SK-MEL-5 (cell line): ENCODE measurements at places on chromosomes 4 and X. TPM values are rescaled to one million over a fixed set of nuclear protein-coding genes. Genes with fewer than 3 reads are reported as not detected.

The NPY1R gene
- not detected in 2 replicates for total RNA-seq

GRCh38 chr4:52852711-52853110, 9.4 kb upstream of the RASL11B start:
- DNase-seq: no peak

GRCh38 chr4:126748736-126749135, 884.0 kb upstream of the INTU start:
- no peak for DNase-seq

DNA sequence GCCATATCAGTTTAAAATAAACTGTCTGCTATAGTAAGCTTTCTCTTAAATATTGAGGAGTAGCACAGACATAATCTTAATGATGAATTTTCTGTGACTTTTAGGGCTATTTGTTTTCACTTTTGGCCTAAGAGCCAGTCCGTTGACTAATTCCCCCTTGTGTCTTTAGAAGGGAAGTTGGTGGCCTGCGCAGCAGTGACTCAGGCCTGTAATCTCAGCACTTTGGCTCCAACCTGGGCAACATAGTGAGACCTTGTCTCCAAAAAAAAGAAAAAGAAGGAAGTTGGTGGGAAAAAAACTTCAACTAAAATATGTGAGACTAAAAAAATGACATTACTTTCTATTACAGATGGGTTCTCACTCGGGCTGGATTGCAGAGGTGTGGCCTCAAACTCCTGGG, 3.4 kb downstream of the NCAPG start:
- DNase-seq: no peak

The MAPK10 gene
- total RNA-seq: 0.58 and 0.83 TPM in 2 replicates

DNA sequence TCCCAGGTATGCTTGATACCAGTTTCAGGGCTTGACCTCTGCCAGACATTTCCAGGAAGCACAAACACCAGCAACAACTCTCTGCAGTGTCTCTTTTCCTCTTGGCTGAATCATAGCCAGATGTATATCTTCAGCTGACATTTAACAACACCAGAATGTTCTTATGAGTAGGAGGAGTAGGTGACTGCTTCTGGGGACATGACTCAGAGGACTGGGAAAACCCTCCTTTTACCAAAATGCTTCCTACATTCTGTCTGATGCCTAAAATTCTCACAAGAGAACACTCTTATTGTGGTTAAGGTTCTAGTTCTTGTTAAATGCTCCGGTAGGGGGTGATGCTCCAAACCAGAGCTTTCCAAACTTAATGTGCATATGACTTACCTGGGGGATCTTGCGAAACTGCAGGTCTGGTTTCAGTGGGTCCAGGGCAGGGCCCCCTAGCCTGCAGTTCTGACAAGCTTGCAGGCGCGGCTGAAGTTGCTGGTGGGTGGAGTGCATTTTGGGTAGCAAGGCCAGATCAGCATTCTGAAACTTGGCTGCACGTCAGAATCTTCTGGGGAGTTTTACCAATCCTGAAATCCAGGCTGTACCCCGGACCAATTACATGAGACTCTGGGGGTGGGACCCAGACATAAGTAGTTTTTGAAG, 329.3 kb upstream of the RPS6KA3 start:
- no peak for DNase-seq

- DNase-seq: no peak
Observed at GRCh38 chr4:69239557-69240168, 25.1 kb upstream of the UGT2B11 start.

DNA sequence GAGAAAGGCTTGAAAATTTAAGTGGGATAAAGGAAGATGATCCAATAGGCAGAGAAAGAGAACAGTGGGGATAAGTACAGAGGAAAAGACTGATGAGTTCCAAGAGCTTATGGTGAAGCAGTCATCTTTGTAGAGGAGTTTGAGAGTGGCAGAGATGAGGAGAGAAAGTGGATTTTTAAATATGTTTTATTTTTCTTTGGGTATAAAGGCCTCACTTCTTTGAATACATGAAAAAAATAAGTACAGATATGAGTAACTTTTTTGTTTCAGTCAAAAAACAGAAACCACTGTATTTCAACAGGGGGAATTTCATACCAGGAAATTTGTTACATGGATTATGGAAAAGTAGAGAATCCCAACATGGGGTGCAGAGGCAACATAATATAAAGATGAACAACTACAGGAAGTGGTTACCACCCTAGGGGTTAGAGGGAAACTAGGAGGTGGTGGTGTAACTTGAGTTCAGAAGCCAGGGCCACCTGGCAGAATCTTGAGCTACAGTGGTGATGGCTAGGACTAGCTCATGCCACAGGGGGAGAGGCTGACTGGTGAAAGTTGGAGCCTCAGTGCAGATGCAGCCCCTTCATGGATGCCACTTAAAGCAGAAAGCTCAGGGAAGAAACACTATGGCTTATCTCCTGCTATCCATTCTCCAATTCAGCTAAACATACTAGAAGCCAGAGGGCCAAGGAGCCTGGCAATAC, 3.4 kb upstream of the CYBB start:
- DNase-seq: no peak

The MAGEA6 gene
- 187 and 193 TPM in 2 replicates for total RNA-seq

- no peak for DNase-seq
Observed at GRCh38 chr4:188492886-188493285, 353.6 kb downstream of the TRIML1 start.

The GLUD2 gene
- 16.8 and 19.9 TPM in 2 replicates for total RNA-seq

DNA sequence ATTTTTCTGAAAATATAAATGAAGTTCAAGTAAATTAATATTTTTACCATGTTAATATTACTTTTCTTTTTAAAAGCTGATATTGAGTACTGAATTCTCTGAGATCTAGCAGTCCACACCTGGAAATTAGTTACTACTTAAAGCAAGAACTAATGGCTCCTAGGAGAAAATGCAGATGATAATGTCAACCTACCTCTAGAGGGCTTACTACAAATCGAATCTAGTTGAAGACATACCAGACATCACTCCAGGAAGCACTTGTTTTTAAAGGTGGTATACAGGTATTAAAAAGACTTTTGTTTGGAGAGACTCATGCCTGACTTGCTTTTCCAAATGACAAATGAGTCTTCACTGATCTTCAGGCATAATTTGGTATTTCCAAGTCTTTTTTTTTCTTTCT, 516.4 kb upstream of the BOD1L1 start:
- peak; percentile 31 for DNase-seq

GRCh38 chr4:79588679-79589078, 180.7 kb upstream of the GK2 start:
- no peak for DNase-seq

DNA sequence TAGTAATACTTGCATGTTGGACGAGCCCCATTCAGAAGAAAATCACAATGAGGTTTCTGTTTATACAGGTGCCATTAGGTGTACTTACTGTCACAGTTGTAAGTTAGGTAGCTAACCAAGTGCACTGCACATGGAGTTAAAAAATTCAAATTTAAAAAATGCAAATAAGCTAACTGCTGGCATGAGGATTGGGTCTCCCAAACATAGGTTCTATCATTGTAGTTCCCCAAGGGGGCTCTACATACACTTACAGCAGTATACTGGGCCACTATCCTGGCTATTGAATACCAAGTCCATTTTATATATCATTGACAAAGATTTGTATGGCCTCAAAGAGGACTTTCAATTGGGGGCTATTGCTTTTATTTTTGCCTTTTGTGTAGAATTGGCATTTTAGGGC, 153.4 kb downstream of the FMR1NB start:
- DNase-seq: no peak

DNA sequence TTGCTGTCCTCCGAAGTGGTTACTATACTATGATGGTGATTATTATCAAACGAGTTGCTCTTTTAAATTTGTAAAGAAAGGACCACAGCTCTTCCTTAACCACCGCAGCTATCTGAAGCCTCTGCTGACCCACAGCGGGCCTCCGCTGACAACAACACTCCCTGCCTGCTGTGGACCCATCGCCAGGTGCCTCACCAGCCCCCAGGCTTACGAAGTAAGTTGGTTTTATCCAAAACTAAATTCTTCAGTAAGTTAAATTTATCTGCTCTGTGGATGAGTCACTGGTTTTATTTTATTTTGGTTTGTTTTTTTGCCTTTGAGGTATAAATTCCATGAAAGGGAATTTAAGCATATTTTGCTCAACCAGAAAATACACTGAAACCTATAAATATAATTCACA, 54.7 kb downstream of the SLC9A6 start:
- DNase-seq: no peak

DNA sequence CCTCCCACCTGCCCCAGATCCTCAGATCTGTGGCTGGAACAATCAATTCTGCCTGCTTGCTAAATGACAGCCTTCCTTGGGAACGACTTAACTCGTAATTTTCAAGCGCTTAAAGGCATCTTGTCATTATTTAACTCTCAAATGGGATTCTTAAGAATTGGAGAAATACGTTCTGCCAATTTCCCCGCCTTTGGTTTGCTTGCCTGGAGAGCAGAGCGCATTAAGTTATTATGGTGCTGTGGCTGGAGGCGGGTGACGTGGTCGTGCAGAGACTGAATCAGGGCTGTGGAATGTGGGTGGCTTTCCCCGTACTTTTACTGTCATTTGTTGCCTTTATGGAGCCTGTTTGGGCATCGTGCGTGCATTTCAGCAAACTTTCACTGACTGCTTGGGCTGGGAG, 78.9 kb upstream of the PSAPL1 start:
- no peak for DNase-seq

DNA sequence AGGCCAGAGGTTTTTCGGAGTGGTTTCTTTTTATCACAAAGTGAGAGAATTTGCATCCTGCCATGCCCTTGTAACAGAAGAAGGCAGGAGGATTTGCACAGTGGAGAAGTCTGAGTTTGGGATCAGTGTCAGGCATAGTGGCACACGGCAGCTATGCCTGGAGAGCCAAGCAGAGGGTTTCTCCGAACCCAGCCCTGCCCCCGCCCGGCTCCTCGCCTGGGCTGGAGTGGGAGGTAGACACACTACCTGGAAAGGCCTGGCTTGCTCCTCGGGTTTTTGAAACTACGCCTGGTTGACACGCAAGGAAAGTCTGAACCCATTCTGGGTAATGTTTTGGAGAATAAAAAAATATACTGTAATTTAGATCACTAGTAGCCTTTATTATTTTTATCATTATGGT, 1653.6 kb upstream of the TENM3 start:
- no peak for DNase-seq

DNA sequence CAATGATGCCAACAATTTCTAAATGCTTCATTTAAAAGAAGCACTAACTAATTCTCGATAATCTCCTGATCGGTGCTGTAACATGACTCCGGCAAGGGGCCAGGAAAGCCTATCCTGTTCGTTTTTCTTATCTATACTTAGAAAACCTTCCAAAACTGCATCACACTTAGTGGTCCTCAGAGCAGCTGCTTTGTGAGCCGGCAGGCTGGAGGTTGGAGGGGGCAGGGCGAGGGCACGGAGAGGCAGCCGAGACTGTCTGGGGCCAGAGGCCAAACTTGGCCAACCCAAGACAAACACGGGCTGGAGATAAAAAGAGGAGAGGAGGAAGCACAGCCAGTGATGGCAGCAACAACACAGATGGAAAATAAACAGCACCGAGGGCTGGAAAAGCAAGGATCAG, 455.7 kb downstream of the BCOR start:
- DNase-seq: no peak

DNA sequence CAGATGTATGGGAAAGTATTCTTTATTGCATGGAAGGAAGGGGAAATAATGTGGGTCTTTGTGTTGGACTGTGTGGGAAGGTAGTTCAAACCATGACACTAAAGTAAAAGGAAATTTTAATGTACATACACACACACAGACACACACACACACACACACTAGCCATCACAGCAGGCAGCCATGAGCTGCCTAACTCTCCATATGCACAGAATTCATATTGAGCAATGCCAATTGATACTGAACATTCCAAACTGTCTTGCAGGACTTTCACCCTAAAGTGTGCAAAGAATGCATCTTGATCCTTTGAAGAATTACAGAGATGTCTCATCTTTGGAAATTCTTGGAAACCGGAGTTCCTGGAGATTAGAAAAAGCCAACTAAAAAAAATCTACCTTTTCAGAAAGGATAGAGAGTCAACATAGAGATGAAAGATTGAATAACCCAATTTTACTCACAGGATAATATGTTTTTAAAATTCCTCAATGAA, 120.6 kb upstream of the MBNL3 start:
- no peak for DNase-seq

The PDZD4 gene
- total RNA-seq: 14.6 and 15.2 TPM in 2 replicates

The PAGE5 gene
- 18.9 and 23.7 TPM in 2 replicates for total RNA-seq

- peak; percentile 15 for DNase-seq
Observed at GRCh38 chrX:17767734-17768133, 30.4 kb downstream of the SCML1 start.

- DNase-seq: no peak
Observed at GRCh38 chrX:9919632-9920172, 47.5 kb upstream of the CLDN34 start.

GRCh38 chr4:113614414-113614813, 147.1 kb downstream of the CAMK2D start:
- no peak for DNase-seq

GRCh38 chr4:104022831-104023230, 303.0 kb upstream of the TACR3 start:
- DNase-seq: no peak

- DNase-seq: no peak
Observed at GRCh38 chr4:8730159-8730558, 137.6 kb downstream of the CPZ start.

DNA sequence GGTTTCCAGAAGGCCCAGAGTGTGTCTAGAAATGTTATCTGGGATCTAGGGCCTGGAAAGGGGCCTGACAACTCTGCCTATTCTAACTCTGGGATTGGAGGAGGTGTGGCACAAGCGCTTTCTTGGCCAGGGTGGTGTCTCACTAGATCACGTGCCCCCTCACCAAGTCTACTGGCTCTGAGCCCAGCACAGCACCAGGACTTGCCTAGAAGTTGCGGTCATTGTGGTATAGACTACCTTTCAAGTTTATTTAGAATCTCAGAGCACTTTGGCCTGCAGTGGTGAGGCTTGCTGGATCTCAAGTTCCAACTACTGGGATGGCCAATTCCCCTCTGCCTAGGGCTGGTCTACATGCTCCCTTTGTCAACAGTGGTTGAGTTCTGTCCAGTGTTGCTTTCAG, 223.3 kb upstream of the MAGEB2 start:
- DNase-seq: no peak

- no peak for DNase-seq
Observed at GRCh38 chr4:120010646-120011045, 56.0 kb downstream of the MAD2L1 start.

GRCh38 chr4:84809946-84810345, 156.5 kb downstream of the WDFY3 start:
- no peak for DNase-seq

- no peak for DNase-seq
Observed at GRCh38 chr4:15148199-15148598, 145.9 kb downstream of the CPEB2 start.

DNA sequence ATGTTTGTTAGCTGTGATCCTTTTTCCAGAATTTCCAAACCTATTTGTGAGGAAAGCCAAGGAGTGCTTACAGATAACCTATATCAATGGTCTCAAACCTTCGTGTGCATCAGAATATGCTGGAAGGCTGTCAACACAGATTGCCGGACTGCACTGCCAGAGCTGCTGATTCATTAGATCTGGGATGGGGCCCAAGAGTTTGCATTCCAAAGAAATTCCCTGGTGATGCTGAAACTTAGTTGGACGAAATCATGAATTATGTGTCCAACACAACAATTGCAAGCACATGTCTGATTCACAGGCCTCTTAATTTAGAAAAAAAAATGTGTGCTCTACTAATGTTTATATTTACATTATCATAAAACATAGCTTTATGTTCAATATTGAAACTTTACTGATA, 544.0 kb upstream of the AMOT start:
- no peak for DNase-seq

The PI4K2B gene
- total RNA-seq: 9.1 and 10.3 TPM in 2 replicates
